ENCODE measurements at places on chromosomes 4 and X.

- DNase-seq: no peak
Observed at GRCh38 chr4:162366146-162366545, 202.3 kb upstream of the FSTL5 start.

- DNase-seq: no peak
Observed at GRCh38 chr4:23278845-23279244, 586.1 kb downstream of the GBA3 start.

DNA sequence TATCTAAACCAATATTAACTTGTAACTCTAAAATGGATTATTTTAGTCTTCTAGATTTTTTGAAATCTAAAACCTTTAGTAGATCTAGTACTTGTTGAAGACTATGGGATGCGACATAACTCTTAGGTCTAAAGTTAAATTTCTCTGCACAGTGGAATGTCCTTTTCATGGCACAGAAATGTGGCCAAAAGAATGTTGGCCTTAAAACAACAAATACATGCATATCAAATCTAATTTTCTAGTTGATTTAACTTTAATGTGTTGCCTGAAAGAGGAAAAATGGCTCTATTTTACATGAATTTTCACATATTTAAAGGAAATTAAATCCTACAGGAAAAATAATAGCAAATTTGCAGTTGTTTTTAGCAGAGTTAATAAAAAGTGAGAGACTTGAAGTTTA, 30.3 kb downstream of the NFKB1 start:
- no peak for DNase-seq

- DNase-seq: no peak
Observed at GRCh38 chrX:67674741-67675140, 130.9 kb downstream of the AR start.

DNA sequence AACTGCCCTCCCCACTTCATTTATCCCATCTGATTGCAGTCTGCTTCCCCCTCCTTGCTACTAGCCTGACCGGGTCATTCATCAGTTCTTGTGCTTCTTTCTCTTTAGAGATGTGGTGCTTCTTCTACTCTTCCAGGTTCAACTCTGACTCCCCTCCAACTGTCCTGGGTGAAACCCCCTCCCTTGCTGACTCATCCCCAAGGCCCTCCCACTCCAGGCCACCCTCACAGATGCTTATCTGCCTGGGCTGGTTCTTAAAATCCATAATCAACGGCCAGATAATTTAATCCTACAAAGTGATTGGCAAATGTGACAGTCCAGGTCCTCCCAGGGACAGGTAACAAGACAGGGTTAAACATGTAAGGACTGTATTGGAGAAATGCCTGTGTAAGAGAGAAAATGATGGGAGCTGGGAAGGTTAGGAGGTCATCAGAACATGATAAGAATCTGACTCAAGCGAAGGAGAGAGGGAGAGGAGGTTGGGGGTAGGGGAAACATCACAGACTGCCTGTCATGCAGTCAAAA, 182.8 kb upstream of the C1QTNF7 start:
- DNase-seq: no peak

GRCh38 chrX:37455381-37455780, 106.2 kb downstream of the PRRG1 start:
- DNase-seq: no peak

Data from CD4-positive, CD25-positive, alpha-beta regulatory T cell (primary cell).